ENCODE measurements at places on chromosomes 4 and X.
A peak's percentile ranks its signal among the peaks of the same experiment; 100 is the strongest.

- DNase-seq, result no peak
Measured at GRCh38 chrX:10286195-10286594, 129.4 kb downstream of the CLCN4 start.

DNA sequence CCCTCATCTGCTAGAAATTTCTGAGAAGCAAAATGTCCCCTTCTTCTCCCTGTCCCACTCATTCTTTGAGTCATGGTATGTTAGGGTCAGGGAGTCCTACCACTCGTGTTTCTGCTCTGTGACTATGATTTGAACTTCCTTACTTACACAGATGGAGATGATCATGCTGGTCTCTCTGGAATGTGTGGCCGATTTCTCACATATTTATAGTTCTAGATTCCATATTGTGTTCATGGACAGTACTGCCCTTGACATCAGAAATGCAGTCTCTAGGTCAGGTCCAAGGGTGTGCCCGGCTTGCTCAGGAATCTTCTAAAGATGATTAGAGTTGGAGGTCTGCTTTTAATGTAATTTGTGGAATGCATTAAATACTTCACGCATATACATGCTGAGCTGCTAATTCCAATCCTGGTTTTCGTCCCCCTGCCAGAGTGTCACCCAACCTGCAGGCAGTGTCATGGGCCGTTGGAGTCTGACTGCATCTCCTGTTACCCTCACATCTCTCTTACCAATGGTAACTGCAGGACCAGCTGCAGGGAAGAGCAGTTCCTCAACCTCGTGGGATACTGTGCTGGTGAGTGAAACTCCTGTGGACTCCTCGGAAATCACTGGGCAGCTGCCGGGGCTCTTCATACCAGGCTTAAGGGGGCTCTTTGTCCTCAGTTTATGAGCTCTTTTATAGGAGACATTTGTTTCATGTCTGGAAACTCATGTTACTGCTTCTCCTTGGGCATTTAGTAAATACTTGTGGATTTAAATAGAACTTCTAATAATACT, 214.1 kb upstream of the ANXA3 start:
- no peak for DNase-seq

DNA sequence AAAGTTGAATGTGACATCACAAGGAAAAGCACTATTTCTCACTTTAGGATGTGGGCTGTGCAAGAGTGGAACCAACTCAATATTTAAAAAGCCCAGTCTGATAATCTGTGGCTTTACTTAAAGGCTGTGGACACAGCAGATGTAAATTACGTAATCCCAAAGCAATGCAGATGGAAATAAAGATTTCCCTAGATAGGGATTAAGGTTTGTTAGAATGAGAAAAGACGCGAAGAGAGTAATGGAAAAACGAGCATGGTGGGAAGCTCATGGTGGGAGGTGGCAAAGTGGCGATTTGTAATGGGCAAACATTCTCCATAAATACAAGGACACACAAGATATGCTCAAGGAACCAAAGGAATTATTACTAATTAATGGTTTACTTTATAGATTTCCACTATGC, 985.5 kb downstream of the FSTL5 start:
- DNase-seq, result no peak

- DNase-seq, result no peak
Measured at GRCh38 chrX:9957743-9958142, 9.4 kb upstream of the CLDN34 start.

- DNase-seq, result no peak
Measured at GRCh38 chr4:86036736-86037135, 323.1 kb downstream of the MAPK10 start.

- DNase-seq, result no peak
Measured at GRCh38 chrX:37348971-37349220, 268 bp upstream of the PRRG1 start.

GRCh38 chr4:87838890-87839591, 6.3 kb downstream of the MEPE start:
- DNase-seq, result peak; percentile 56

- no peak for DNase-seq
Measured at GRCh38 chrX:22373766-22374165, 101.1 kb downstream of the CBLL2 start.

- DNase-seq, result no peak
Measured at GRCh38 chr4:55018978-55019377, 106.4 kb downstream of the KDR start.

GRCh38 chrX:129739578-129739977, 799 bp downstream of the XPNPEP2 start:
- no peak for DNase-seq

GRCh38 chrX:36543499-36543898, 464.7 kb upstream of the FAM47C start:
- DNase-seq, result no peak

- no peak for DNase-seq
Measured at GRCh38 chr4:74501579-74501978, 56.6 kb downstream of the AREG start.

DNA sequence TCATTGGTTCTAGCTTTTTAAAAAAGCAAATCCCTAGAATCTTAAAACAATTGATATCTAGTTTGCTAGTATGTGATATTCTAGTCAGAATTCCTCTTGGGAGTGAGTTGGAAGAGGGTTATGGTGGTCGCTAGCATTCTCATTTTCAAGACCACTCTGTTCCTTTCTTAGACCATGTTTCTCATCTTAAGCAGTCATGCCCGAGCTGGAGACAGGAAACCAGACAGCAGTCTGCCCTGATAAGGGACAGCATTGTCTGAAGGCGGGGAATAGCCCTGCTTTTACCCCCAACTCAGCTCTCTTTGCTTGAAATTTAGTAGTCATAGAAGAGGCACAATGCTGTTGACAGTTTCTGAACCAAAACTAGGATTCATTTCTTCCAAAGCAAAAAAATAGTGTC, 5.2 kb downstream of the KLF3 start:
- DNase-seq, result no peak

DNA sequence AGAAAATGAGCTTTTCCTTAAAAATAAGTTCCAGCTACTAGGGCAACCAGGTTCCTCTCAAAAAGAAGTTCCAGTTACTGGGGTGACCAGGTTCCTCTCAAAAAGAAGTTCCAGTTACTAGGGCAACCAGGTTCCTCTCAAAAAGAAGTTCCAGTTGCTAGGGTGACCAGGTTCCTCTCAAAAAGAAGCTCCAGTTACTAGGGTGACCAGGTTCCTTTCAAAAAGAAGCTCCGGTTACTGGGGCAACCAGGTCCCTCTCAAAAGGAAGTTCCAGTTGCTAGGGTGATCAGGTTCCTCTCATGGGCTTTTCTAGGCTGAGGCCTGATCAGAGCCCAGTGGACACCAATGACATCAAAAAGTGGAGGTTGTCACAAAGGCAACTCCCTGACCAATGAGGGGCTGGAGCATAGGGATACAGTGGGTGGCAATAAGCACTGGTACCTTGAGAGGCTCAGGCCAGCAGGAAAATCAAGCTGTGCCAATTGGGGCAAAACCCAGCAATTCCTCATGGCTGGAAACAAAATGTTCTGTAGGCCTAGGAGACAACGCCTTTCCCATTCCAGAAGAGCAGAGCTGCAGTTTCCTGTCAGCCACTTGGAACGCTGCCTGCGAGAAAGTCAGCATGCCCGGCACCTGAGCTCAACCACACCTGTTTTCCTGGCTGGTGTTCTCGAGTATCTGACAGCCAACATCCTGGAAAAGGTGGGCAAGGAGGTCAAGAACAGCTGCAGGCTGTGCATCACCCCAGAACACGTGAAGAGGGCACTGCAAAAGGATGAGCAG, 12.3 kb upstream of the SYTL5 start:
- DNase-seq, result no peak

DNA sequence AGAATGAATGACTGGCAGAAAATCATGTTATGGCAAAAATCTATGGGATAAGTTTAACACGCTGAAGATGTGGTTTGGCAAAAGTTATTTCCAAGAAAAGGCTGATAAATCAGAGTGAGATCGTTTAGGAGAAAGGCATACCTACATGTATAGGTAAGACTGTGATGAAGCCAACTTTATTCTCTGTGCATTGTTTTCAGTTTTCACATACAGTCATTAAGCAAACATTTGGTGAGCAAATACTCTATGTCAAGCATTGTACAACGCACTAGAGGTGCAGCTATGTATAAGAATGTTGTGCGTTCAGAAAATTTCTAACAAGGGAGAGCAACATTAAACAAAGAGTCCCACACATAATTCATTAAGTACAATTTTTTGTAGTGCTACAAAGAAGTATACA, 121.7 kb downstream of the TEX13A start:
- DNase-seq, result no peak

- no peak for DNase-seq
Measured at GRCh38 chr4:76628251-76628650, 193.2 kb downstream of the SHROOM3 start.

GRCh38 chr4:142707401-142707800, 138.7 kb downstream of the INPP4B start:
- no peak for DNase-seq

GRCh38 chr4:61201561-61201960, 1.4 kb downstream of the ADGRL3 start:
- no peak for DNase-seq

GRCh38 chr4:145739845-145740244, 59.9 kb downstream of the C4orf51 start:
- DNase-seq, result no peak

- no peak for DNase-seq
Measured at GRCh38 chrX:42704454-42704853, 73.5 kb downstream of the PPP1R2C start.

DNA sequence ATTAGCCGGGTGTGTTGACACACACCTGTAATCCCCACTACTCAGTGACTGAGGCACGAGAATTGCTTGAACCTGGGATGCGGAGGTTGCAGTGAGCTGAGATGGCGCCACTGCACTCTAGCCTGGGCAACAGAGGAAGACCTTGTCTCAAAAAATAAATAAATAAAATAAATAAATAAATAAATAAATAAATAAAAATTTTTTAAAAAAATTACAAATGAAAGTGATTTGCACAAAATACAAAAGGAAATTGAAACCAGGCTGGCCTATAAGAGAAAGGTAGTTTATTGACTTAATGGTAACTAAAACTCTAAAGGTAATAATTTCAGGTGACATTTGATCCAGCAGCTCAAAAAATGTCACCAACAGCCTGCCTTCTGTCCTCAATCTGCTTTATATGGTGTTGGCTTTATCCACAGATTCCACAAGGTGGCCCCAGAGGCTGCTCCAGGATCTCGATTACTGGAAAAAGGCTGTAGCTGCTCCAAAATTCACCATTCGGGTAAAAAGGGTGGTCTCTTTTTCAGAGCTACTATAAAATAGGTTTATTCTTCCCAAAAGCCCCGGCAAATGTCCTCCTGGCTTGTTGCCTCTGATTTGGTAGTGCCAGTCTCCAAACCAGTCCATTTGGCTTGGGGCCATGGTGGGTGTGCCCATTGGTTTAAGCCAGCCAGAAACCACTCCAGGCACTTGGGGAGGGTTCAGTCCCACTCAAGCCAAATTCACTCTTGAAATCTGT, 61.4 kb upstream of the TRIM2 start:
- peak; percentile 71 for DNase-seq

GRCh38 chr4:75790024-75790423, 65.6 kb downstream of the USO1 start:
- DNase-seq, result no peak
